Activated CD4-positive, alpha-beta T cell treated with anti-CD3 and anti-CD28 coated beads, Interleukin-2, amount 10 ng/mL, durations not matched to agents 24 days and 14 days (primary cell): ENCODE measurements at places on chromosomes 4 and X. TPM values are rescaled to one million over a fixed set of nuclear protein-coding genes. Genes with fewer than 3 reads are reported as not detected.
A peak's percentile ranks its signal among the peaks of the same experiment; 100 is the strongest.

DUSP9 gene
- 0.19 and 0.24 TPM in 2 replicates for total RNA-seq

ACSL1 gene
- total RNA-seq, result 38.3 and 41.7 TPM in 2 replicates

SRPX gene
- not detected in 2 replicates for total RNA-seq

MAGEC3 gene
- total RNA-seq, result not detected in 2 replicates

MCF2 gene
- 0.40 and 0.43 TPM in 2 replicates for total RNA-seq

UGT2B10 gene
- not detected in 2 replicates for total RNA-seq

OFD1 gene
- total RNA-seq, result 18.3 and 19.3 TPM in 2 replicates

DNA sequence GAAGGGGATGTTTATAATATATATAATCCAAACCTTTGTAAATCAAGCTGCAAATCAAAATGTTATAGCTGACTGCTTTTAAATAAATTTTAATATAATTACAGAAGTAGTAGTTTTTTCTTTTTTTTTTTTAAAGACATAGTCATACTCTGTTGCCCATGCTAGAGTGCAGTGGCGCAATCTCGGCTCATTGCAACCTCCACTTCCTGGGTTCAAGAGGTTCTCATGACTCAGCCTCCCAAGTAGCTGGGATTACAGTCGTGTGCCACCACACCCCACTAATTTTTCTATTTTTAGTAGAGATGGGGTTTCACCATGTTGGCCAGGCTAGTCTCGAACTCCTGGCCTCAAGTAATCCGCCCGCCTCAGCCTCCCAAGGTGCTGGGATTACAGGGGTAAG lies 178.7 kb downstream of the FBXW7 start:
- no peaks in the 10 kb centered on the region for H3K27me3 ChIP-seq
- peaks cover 2% of the 10 kb centered on the region for H3K36me3 ChIP-seq
- H3K4me1 ChIP-seq, result peaks cover 19% of the 10 kb centered on the region
- H3K27ac ChIP-seq, result no peak overlapping the region
- H3K4me3 ChIP-seq, result no peak overlapping the region

GRCh38 chr4:97394653-97395052 lies 748.6 kb downstream of the STPG2 start:
- H3K4me3 ChIP-seq, result no peak overlapping the region
- no peaks in the 10 kb centered on the region for H3K27me3 ChIP-seq
- no peaks in the 10 kb centered on the region for H3K4me1 ChIP-seq
- H3K27ac ChIP-seq, result no peak overlapping the region
- no peak for DNase-seq
- H3K36me3 ChIP-seq, result no peaks in the 10 kb centered on the region

- H3K27me3 ChIP-seq, result no peaks in the 10 kb centered on the region
- H3K27ac ChIP-seq, result no peak overlapping the region
- H3K36me3 ChIP-seq, result no peaks in the 10 kb centered on the region
- no peak for DNase-seq
- H3K4me1 ChIP-seq, result no peaks in the 10 kb centered on the region
- H3K4me3 ChIP-seq, result no peak overlapping the region
Measured at GRCh38 chrX:22445880-22446279, 173.2 kb downstream of the CBLL2 start.

DNA sequence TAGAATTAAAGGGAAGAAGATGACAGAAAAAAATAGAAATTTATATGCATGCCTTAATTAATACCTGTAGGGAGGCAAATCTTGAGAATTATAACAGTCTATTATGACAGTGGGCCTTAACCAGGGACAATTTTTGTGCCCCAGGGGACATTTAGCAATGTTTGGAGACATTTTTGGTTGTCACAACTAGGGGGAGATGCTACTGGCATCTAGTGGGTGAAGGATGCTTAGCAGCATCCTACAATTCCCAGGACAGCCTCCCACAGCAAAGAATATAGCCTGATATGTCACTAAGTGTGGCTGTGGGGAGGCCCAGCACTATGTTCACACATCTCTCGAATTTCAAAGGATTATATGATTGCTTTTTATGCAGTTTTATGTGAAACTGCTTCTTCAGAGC lies 10.5 kb downstream of the GPR82 start:
- H3K36me3 ChIP-seq, result no peaks in the 10 kb centered on the region
- peak overlapping the region; percentile 85 for H3K27ac ChIP-seq
- H3K27me3 ChIP-seq, result no peaks in the 10 kb centered on the region
- H3K4me1 ChIP-seq, result peaks cover 25% of the 10 kb centered on the region
- peak; percentile 58 for DNase-seq
- peak overlapping the region; percentile 34 for H3K4me3 ChIP-seq

DNA sequence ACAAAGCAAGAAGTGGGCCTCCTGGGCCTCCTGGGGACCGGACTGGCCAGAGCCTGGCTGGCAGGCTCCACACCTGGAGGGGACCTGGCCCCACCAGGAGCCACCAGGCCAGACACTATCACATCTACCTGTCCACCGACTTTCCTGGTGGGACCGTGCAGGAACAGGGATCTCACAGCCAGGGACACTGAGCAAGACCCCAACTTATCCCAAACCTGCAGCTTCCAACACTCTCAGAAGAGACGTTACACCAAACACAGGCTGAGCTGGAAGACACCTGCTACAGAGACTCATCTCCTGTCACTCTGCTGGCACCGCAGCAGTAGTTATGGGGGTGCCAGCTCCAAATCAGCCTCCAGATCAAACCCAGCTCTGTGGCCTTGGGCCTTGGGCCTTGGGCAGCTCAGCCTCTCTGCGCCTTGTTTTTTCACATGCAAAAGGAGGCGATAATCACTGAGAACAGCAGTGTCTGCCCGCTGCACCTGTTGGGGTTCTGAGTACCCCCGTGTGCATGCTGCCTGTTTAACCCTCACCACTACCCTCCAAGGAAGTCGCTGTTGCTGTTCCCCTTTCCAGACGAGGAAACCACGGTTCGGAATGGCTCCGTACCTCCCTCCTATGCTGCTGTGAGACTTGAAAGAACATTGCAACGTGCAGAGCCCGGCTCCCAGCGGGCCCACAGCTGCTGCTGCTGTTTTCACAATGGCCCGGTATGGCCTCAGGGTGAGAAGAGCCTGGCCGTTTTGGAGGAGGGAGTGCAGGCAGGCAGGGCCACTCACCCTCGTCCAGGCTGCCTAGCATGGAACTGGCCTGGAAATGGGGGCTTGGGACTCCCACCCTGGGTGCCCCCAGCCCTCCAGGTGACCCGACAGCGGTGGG lies 69.6 kb downstream of the ADRA2C start:
- DNase-seq, result no peak
- H3K4me1 ChIP-seq, result no peaks in the 10 kb centered on the region
- H3K4me3 ChIP-seq, result no peak overlapping the region
- no peaks in the 10 kb centered on the region for H3K36me3 ChIP-seq
- H3K27me3 ChIP-seq, result peaks cover 4% of the 10 kb centered on the region

DNA sequence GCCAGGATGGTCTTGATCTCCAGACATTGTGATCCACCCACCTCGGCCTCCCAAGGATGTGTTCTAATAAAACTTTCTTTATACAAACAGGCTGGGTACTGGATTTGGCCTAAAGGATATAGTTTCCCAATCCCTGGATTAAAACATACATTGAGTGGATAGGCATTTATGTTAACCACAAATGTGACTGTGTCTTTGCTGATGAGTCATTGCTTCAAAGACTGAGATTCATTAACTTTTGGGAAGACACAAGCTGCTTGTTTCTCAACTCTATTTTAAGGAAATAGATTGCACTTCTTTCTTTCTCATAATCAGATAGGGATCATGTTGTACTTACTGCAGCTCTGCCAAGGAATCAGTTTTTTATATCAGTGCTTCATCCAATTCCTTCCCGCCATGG lies 131.3 kb upstream of the AGA start:
- H3K4me3 ChIP-seq, result no peak overlapping the region
- H3K27ac ChIP-seq, result no peak overlapping the region
- no peaks in the 10 kb centered on the region for H3K36me3 ChIP-seq
- H3K4me1 ChIP-seq, result no peaks in the 10 kb centered on the region

GRCh38 chrX:31070057-31070468 lies 1.8 kb downstream of the FTHL17 start:
- no peak overlapping the region for H3K4me3 ChIP-seq
- no peak overlapping the region for H3K27ac ChIP-seq
- no peaks in the 10 kb centered on the region for H3K27me3 ChIP-seq
- peaks cover 9% of the 10 kb centered on the region for H3K4me1 ChIP-seq
- no peaks in the 10 kb centered on the region for H3K36me3 ChIP-seq
- DNase-seq, result peak; percentile 56

DNA sequence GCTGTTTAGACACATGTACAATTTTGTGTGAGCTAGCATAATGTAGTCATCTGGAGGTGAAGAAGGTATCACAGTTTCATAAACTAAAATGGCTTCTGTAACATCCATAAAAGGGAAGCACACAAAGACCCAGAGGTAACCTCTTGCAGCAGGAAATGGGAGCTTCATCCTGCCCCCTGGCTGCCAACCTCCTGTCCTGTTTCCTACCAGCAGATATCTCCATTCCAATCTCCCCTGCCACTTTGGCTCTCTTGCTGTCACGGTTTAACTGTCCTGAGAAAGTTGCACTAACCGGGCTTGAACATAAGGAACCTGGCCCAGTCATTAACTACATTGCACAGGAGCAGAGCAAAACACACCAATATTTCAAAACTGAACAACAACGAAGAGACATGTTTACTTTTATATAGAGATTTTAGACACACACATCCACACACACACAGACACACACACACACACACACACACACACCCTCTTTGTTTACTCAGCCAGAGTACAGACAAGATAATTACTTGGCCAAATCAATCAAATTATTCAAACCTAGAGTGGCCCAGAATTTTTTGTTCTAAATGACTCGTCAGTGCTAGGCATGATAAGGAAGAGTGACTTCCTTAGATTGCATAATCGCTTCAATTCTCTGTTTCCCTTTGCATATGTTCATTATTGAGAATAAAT lies 24.2 kb downstream of the MID2 start:
- H3K36me3 ChIP-seq, result no peaks in the 10 kb centered on the region
- no peak overlapping the region for H3K27ac ChIP-seq
- H3K27me3 ChIP-seq, result no peaks in the 10 kb centered on the region

DNA sequence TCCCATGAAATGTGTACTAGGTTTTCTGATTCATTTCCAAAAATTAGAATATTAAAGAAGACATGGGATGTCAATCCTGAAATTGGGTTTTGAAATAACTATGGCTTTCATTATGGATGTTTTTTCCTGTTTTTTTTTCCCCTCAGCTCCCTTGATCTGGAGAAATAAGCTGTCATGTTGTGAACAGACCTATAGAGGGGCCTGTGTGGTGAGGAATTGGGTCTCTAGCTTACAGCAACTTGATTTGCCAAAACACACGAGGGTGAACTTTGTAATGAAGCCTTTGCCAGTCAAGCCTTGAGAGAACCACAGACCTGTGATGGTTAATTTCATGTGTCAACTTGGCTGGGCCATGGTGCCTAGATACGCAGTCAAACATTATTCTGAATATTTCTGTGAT lies 2413.6 kb downstream of the PCDH7 start:
- no peaks in the 10 kb centered on the region for H3K27me3 ChIP-seq
- DNase-seq, result no peak
- no peaks in the 10 kb centered on the region for H3K36me3 ChIP-seq
- no peaks in the 10 kb centered on the region for H3K4me1 ChIP-seq
- H3K4me3 ChIP-seq, result no peak overlapping the region

DNA sequence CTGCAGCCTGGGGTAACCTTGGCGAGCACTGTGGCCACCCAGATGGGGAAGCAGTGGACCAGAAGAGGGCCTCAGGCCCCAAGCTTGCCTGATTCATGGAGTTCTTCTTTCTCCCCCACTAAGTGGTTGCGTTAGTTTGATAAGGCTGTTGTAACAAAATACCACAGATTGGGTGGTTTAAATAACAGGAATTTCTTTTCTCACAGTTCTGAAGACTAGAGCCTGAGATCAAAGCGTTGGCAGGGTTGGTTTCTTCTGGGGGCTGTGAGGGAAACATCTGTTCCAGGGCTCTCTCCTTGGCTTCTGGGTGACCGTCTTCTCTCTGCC lies 105.7 kb upstream of the GATB start:
- H3K27ac ChIP-seq, result no peak overlapping the region
- H3K4me1 ChIP-seq, result peaks cover 7% of the 10 kb centered on the region
- no peak for DNase-seq
- H3K36me3 ChIP-seq, result no peaks in the 10 kb centered on the region
- H3K27me3 ChIP-seq, result peaks cover 11% of the 10 kb centered on the region

GRCh38 chr4:55910140-55910539 lies 38.6 kb upstream of the CEP135 start:
- no peak overlapping the region for H3K27ac ChIP-seq
- peaks cover 6% of the 10 kb centered on the region for H3K36me3 ChIP-seq
- H3K4me1 ChIP-seq, result peaks cover 11% of the 10 kb centered on the region
- peaks cover 2% of the 10 kb centered on the region for H3K27me3 ChIP-seq
- no peak overlapping the region for H3K4me3 ChIP-seq

DNA sequence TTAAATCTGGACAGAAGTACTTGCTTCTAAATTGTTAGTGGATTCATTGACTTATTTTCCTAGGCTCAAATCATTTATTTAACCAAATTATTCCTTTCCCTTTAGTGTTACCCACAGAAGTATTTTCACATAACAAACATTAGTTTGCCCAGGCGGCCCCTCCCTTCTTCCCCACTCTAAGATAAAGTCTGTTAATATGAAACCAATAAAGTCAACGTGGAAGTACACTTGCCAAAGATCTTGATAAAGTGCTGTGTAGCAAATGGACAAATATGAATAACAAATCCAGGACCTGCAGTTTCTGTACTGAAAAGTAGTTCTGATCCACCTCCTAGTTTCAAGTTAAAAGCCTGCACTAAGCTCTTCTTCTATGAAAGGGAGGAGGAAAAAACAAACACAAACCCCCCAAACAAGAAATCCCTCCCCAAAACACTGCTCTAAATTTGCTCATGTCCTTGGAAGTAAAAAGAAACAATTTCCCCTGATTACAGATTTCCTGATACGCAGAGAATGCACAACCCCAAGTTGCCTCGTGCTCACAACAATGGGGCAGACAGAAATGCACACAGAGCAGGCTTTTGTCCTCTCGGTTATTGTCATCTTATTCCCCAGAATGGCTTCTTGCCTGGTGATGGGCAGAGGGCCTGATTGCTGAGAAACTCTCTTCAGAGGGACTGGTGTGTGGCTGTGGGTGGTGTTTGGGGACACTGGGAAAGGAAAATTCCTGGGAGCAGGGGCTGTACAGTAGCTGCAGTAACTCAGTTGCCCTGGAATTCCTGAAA lies 23.2 kb downstream of the TMSB4X start:
- peaks cover 47% of the 10 kb centered on the region for H3K4me1 ChIP-seq
- H3K27me3 ChIP-seq, result no peaks in the 10 kb centered on the region
- H3K4me3 ChIP-seq, result peak overlapping the region; percentile 71
- peak overlapping the region; percentile 88 for H3K27ac ChIP-seq
- DNase-seq, result no peak
